Mesothelial cell of epicardium (in vitro differentiated cells): ENCODE measurements at places on chromosomes 4 and X. TPM values are rescaled to one million over a fixed set of nuclear protein-coding genes. Genes with fewer than 3 reads are reported as not detected.

- DNase-seq: no peak
Observed at GRCh38 chrX:82734140-82734539, 774.0 kb upstream of the POU3F4 start.

DNA sequence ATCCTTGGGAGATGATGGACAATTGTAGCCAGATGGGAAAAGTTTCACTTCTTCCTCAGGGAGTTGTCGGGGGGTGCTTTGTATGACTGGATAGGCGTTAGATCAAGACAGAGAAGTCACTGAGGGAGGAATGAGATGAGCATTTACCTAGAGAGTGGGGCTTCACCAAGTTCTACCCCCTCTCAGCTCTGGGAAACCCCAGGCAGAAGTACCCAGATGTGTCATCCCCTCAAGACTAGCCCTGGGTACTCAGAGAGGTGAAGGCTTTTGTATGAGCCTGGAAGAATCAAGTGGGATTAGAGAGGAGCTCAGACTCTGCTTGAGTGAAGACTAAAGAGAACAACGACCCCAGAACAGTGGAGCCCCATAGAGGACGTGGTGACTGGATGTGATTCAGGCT lies 1.9 kb downstream of the MAGEB1 start:
- DNase-seq: no peak

The PALLD gene
- total RNA-seq: 150 to 158 TPM (median 153 TPM) in 3 replicates

The FMR1NB gene
- not detected in 3 replicates for total RNA-seq

GRCh38 chr4:131093303-131093702 lies 1997.4 kb downstream of the C4orf33 start:
- DNase-seq: no peak

GRCh38 chr4:134421734-134422133 lies 220.1 kb upstream of the PABPC4L start:
- no peak for DNase-seq

DNA sequence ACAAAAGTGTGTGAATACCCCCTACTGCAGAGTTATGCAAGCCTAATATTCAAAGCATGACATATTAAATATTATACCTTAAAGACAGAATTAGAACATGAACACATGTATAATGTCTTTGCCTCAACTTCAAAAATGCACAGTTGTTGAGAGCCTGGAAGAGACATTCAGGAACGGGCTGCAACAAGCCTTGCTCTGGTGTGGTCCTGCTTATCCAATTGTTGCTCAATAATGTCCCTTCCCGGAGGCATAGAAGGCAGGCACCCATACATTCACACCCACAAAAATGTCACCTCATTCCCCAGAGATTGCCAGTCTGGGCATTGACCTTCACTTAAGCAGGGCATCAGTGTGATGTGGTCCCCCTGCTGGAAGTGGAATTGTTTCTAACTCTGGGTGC lies 238.8 kb downstream of the CBR4 start:
- DNase-seq: no peak

The ATP7A gene
- 17.4 to 18.2 TPM (median 18.1 TPM) in 3 replicates for total RNA-seq

GRCh38 chrX:28278726-28279125 lies 297.5 kb upstream of the DCAF8L1 start:
- no peak for DNase-seq

DNA sequence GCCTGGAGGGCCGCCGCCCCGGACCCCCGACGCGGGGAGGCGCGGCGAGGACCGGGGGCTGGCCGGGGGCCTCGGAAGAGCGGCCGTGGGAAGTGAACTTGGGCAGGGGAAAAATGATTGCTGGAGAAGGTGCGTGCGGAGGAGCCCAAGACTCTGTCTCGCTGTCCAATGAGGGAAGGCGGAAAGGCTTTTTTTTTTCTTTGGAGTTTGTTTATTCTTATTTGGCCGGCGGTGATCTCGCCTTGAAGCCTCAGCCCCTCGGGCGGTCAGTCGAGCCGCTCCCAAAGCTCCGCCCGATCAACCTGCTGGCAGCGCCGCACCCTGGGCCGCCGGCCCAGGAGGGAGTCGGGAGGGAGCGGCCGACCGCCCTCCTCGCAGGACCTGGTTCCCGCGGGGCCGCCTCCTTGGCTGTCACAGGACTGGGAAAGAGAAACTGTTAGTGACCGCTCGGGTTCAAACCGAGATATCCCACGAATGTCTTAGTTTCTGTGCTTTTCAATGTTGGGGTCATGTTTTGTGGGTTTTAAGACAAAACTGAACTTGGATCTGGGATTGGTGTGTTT lies 2.5 kb downstream of the CPEB2 start:
- DNase-seq: peak; percentile 25

DNA sequence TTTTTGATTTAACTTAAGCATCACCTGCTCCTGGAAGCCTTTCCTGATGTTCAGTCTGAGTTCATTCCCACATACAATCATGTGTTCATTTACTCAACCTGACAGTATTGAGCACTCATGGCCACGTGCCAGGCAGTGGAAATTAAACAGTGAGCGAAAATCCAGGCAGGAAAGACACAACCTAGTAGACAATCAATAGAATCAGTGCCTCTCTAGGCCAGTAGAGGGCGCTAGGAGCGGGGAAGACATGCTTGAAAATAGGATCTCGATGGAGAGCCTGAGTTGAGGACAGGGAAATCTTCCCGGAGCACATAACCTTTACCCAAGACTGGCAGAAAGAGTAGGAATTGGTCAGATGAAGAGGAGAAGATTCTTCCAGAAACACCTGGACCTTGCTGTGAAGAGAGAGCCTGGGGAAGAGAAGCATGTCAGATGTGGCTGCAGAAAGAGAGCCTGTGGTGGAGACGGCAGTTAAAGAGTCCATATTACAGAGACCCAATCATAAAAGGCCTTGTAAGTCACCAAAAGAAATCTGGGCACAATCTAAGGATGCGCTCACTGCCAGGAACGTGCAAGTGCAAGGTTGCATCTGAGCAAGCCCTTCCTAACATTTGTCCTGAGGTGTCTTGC lies 103.5 kb downstream of the LDB2 start:
- DNase-seq: peak; percentile 44

DNA sequence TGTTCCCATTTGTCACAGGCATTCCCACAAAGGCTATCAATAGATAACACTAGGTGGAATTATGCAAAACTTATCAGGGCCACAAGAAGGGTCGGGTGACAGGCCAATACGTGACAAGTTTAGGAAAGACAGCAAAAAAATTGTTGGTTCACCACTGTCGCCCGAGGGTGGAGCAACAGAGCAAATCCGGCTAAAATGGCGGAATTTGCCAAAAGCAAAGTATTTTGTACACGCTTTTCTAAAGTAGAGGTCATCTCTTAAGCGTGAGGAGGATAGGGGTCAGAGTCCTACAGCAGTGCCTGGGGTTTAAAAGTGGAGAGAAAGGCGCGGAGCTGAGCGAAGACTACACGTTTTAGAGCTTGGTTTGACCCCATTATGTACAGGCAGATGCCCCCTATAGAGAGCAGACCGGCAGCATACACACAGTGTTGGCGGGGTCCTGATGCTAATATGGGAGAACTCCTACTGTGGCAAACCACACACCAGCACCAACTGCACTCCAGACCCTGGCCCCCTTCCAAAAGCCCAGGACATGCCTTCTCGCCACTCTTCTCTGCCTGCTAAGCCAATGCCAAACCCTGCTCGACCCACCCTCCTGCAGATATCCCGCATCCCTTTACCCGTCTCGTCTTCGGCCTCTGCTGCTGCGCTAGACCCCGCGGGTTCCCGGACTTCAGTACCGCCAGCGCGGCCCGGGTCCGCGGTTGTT lies 733 bp downstream of the CCNA2 start:
- no peak for DNase-seq

DNA sequence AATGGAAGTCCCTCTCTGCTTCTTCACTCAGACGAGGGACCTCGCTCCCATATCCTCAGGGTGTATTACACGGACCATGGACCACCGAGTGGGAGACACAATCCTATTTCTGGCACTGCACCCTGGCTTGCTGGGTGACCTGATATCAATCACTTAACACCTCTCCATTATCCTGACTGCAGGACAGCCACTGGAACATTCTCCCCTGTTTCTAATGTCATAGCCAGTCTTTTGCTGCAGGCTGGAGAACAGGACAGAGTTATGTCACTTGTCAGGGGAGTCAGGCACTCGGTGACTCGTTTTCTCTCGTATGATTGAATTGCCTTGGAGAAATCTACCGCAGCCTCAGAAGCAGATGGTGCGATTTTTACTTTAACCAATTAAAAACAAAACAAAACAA lies 219.1 kb upstream of the IGFBP7 start:
- no peak for DNase-seq

The HS6ST2 gene
- 20.2 to 23.1 TPM (median 22.9 TPM) in 3 replicates for total RNA-seq

DNA sequence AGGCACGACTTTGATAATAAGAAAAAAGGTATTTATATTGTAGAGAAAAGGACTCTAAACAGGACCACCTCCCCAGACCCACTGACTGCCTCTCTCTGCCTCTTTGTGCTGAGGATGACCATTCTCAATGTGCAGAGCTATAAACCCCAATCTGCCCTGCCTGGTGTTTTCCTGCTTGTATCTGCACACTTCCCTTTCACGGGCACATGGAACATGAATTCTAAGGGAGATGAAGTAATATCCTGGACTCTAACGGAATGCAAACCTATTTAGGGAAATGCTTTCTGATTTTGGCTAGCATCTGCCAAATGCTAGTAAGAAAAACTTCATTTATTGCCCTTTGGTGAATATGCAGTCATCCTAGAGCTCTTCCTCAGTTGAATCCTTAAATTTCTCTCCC lies 2.4 kb downstream of the DIPK2B start:
- no peak for DNase-seq

The OTC gene
- total RNA-seq: not detected in 3 replicates

DNA sequence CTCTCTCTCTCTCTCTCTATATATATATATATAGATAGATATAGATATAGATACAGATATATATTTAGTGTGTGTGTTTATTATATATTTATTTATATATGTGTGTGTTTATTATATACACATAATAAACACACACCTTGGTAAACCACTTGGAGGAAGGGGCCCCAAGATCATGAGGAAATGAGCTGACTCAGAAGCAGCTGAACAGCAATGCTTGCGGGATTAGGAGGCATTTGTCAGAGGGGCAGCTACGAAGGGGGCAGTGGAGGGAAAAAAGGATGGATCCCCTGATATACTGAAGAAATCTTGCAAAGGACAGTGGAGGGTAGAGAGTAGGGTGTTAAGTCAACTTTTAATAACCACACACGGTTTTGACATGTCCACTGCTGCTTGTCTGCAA lies 120.0 kb upstream of the SORBS2 start:
- no peak for DNase-seq

The SPOCK3 gene
- 2.3 to 2.7 TPM (median 2.7 TPM) in 3 replicates for total RNA-seq

- no peak for DNase-seq
Observed at GRCh38 chr4:48752246-48752645, 27.8 kb downstream of the FRYL start.

The SHROOM4 gene
- total RNA-seq: 15.1 to 15.4 TPM (median 15.4 TPM) in 3 replicates

The CCNB3 gene
- 0.36 to 0.60 TPM (median 0.40 TPM) in 3 replicates for total RNA-seq

- DNase-seq: peak; percentile 26
Observed at GRCh38 chr4:7417639-7418038, 17.1 kb downstream of the PSAPL1 start.
